Suprapubic skin (tissue), 4 donors: ENCODE measurements at places on chromosomes 12 and 14. TPM values are rescaled to one million over a fixed set of nuclear protein-coding genes. Genes with fewer than 3 reads are reported as not detected.

Gene PPP4R4
- total RNA-seq, result 1.3 TPM

Gene POTEG
- total RNA-seq, result not detected

Gene BMP4
- 23.7 TPM for total RNA-seq

Gene KRT83
- total RNA-seq, result 97.1 TPM

DNA sequence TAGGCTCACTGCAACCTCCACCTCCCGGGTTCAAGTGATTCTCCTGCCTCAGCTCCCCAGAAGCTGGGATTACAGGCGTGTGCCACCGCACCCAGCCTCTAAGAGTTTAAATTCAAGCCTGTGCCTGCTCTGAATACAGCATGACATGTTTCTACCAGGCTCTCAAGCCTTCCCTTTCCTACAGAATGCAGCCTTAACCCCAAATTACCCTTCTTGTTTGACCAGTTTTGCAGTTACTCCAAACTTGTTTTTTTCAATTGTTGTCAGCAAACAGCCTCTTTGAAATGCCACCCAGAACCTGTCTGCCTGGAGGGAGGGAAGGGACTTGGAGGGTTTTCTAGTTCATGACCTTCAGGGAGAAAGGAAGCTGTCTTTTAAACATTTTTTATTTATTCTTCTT, 15.4 kb downstream of the GLTP start:
- peaks cover 57% of the 10 kb centered on the region for H3K4me1 ChIP-seq
- no peak overlapping the region for H3K4me3 ChIP-seq
- H3K27me3 ChIP-seq, result no peaks in the 10 kb centered on the region
- H3K27ac ChIP-seq, result peak overlapping the region; percentile 82
- peaks cover 5% of the 10 kb centered on the region for H3K36me3 ChIP-seq

GRCh38 chr14:26820138-26820537, 222.3 kb upstream of the NOVA1 start:
- H3K27me3 ChIP-seq, result no peaks in the 10 kb centered on the region
- no peak overlapping the region for H3K4me3 ChIP-seq
- H3K27ac ChIP-seq, result no peak overlapping the region
- no peak for DNase-seq
- H3K36me3 ChIP-seq, result no peaks in the 10 kb centered on the region
- no peaks in the 10 kb centered on the region for H3K4me1 ChIP-seq

- no peaks in the 10 kb centered on the region for H3K36me3 ChIP-seq
- no peak overlapping the region for H3K4me3 ChIP-seq
- H3K4me1 ChIP-seq, result peaks cover 17% of the 10 kb centered on the region
- no peak overlapping the region for H3K27ac ChIP-seq
These were observed 35.6 kb upstream of the ITPR2 start for GRCh38 chr12:26868447-26869103.

- no peaks in the 10 kb centered on the region for H3K4me1 ChIP-seq
- H3K27ac ChIP-seq, result no peak overlapping the region
- no peak for DNase-seq
These were observed 10.0 kb downstream of the FGF23 start for GRCh38 chr12:4369548-4369947.

- H3K27ac ChIP-seq, result no peak overlapping the region
- no peaks in the 10 kb centered on the region for H3K4me1 ChIP-seq
- no peaks in the 10 kb centered on the region for H3K36me3 ChIP-seq
These were observed 1178.3 kb upstream of the FLRT2 start for GRCh38 chr14:84351646-84352045.

- H3K27me3 ChIP-seq, result no peaks in the 10 kb centered on the region
- no peaks in the 10 kb centered on the region for H3K4me1 ChIP-seq
- no peak overlapping the region for H3K27ac ChIP-seq
- no peak for DNase-seq
- no peaks in the 10 kb centered on the region for H3K36me3 ChIP-seq
These were observed 69.2 kb upstream of the OSBPL8 start for GRCh38 chr12:76628745-76629144.

DNA sequence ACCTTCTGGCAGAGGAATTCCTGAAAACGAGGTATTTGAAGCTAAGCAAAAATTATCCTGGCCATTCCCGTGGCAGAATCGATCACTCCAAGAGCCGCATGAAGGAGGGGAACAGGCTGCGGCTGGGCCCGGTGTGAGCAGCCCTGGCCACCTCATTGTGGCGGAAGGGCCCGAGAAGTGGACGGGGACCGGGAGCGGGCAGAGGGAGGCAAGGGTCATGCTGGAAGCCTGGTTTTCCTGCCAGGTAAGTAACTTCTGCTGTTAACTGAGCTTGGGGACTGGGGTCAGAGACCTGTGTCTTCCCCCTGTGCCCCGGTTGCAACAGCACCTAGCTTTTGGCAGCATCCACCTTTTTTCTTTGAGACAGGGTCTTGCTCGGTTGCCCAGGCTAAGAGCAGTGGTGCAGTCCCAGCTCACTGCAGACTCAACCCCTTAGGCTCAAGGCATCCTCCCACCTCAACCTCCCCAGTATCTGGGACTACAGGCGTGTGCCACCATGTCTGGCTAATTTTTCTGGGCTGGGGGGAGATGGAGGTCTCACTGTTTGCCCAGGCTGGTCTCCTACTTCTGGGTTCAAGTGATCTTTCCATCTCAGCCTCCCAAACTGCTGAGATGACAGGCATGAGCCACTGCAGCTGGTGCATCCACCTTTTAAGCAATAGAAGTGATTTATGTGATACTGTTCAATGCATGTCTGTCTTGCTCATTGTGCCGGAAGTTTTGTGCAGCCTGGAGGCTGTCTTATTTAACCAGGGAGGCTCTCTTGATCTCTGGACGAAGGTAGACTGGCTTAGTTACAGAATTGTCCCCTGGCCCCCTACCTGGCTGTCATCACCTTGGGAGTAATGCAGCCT, 174.0 kb upstream of the MYL2 start:
- peaks cover 7% of the 10 kb centered on the region for H3K4me1 ChIP-seq
- no peak for DNase-seq
- H3K36me3 ChIP-seq, result no peaks in the 10 kb centered on the region
- no peak overlapping the region for H3K27ac ChIP-seq

DNA sequence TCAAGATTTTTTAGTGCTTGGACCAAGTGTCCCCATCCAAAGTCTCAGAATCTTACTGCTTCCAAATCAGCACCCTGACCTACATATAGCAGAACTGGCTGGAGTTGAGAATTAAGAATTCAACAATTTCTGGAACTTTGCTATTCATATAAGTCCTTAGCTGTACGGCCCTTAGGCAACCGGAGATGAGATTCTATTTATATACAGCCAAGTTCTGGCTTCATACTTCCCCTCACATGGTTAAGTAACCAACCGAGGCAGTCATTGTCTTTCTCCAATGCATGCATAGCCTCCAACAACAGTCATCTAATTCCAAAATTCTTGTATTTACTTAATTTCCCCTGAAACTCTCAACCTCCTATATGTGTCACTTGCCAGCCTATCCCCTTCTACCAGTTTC, 76.6 kb downstream of the SINHCAF start:
- H3K27ac ChIP-seq, result no peak overlapping the region
- H3K36me3 ChIP-seq, result no peaks in the 10 kb centered on the region
- H3K4me1 ChIP-seq, result no peaks in the 10 kb centered on the region
- DNase-seq, result no peak
- no peaks in the 10 kb centered on the region for H3K27me3 ChIP-seq

- DNase-seq, result peak; percentile 43
- no peaks in the 10 kb centered on the region for H3K27me3 ChIP-seq
- no peaks in the 10 kb centered on the region for H3K4me1 ChIP-seq
- H3K36me3 ChIP-seq, result peaks cover 88% of the 10 kb centered on the region
- no peak overlapping the region for H3K27ac ChIP-seq
- no peak overlapping the region for H3K4me3 ChIP-seq
These were observed 53.4 kb downstream of the TRAFD1 start for GRCh38 chr12:112178796-112179195.

- H3K4me3 ChIP-seq, result no peak overlapping the region
- H3K36me3 ChIP-seq, result no peaks in the 10 kb centered on the region
- DNase-seq, result no peak
- H3K4me1 ChIP-seq, result no peaks in the 10 kb centered on the region
- H3K27me3 ChIP-seq, result peaks cover 8% of the 10 kb centered on the region
These were observed 129.7 kb upstream of the TMPO start for GRCh38 chr12:98385641-98386040.

DNA sequence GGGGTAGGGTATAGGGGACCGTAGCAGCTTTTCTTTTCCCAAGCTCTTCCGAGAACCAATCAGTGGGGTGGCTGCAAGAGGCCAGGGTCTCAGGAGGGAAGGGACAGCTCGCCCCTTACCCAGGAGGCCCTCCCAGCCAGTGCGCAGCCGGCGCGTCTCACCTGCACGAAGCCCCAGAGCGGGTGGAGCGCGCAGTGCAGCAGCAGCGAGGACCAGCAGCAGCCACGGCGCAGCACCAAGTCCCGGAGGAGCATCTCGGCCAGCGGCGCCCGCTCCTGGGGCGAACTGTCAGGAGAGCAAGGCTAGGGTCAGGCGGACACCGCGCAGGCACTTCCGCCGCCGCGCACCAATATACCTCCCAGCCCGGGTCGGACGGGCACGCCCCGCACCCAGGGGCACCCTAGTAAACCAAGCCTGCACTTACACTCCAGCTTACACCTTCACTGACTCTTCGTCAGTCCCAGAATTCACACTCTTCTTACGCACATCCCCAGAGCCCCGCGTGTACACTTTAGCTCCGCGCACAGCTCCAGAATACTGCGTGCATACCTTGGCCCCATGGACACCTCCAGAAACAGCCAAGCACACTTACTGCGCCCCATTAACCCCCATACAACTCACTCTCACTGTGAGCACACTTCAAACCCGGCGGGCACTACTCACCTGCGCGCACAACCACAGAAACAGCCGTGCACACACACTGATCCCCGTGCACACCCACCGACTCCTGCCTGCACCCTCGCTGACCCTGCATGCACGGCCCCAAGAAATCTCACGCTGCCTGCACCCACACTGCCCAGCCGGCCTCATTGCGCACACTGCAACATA, 606 bp downstream of the PRIMA1 start:
- no peak for DNase-seq
- H3K4me1 ChIP-seq, result peaks cover 31% of the 10 kb centered on the region
- H3K27me3 ChIP-seq, result peaks cover 21% of the 10 kb centered on the region
- peak overlapping the region; percentile 69 for H3K4me3 ChIP-seq
- no peaks in the 10 kb centered on the region for H3K36me3 ChIP-seq

DNA sequence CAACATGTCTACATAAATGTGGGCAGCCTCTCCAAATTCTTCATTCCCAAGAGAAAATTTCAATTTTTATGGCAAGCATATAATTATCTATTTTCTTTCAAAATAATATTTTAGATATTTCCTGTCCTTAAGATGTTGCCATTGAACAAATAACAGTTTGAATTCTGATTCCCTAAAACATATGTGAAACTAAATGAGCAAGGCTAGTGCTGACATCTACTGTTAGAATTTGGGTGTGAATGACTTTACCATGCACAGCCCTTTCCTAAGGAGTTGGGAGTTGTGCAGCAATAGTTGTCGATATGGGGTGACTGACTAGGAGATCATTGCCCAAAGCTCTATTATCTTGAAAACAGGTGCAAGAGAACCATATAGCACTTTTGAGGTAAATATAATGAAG, 108.2 kb upstream of the SLC38A4 start:
- no peak overlapping the region for H3K27ac ChIP-seq
- H3K27me3 ChIP-seq, result no peaks in the 10 kb centered on the region
- H3K36me3 ChIP-seq, result no peaks in the 10 kb centered on the region
- no peak for DNase-seq

DNA sequence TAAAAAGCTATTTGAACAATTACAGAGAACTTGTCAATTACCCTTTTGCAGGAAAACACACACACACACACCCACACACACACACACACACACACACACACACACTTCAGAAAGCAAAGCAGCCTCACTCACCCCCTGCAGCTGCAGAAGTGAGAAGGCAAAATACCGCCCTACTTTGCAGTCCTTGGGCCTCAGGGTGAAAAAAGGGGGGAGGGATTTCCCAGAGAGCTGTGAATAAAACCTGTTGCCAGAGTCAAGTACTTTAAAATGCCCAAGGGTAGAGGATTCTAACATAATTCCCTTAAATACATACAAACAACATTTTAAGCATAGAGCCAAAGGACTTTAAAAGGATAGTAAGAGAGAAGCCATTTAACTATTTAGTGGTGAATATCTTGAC, 285.9 kb downstream of the MDGA2 start:
- H3K27me3 ChIP-seq, result no peaks in the 10 kb centered on the region
- no peak overlapping the region for H3K27ac ChIP-seq
- H3K36me3 ChIP-seq, result no peaks in the 10 kb centered on the region
- H3K4me3 ChIP-seq, result no peak overlapping the region
- no peak for DNase-seq

DNA sequence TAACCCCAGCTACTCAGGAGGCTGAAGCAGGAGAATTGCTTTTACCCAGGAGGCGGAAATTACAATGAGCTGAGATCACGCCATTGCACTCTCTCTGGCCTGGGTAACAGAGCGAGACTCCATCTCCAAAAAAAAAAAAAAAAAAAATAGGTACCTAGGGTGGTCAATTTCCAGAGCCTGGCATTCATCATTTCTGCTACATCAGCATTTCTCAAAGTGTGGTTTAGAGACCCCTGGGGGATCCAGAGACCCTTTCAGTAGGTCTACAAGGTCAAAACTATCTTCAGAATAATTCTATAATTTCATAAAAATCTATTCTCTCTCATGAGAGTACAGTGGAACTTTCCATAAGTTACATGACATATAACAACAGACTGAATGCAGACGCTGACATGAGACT, 19.9 kb downstream of the CERS5 start:
- H3K27ac ChIP-seq, result no peak overlapping the region
- H3K36me3 ChIP-seq, result peaks cover 7% of the 10 kb centered on the region
- no peaks in the 10 kb centered on the region for H3K4me1 ChIP-seq
- no peaks in the 10 kb centered on the region for H3K27me3 ChIP-seq

GRCh38 chr12:96749999-96750398, 157.1 kb upstream of the NEDD1 start:
- H3K27ac ChIP-seq, result no peak overlapping the region
- no peaks in the 10 kb centered on the region for H3K4me1 ChIP-seq
- no peak overlapping the region for H3K4me3 ChIP-seq
- H3K27me3 ChIP-seq, result no peaks in the 10 kb centered on the region

DNA sequence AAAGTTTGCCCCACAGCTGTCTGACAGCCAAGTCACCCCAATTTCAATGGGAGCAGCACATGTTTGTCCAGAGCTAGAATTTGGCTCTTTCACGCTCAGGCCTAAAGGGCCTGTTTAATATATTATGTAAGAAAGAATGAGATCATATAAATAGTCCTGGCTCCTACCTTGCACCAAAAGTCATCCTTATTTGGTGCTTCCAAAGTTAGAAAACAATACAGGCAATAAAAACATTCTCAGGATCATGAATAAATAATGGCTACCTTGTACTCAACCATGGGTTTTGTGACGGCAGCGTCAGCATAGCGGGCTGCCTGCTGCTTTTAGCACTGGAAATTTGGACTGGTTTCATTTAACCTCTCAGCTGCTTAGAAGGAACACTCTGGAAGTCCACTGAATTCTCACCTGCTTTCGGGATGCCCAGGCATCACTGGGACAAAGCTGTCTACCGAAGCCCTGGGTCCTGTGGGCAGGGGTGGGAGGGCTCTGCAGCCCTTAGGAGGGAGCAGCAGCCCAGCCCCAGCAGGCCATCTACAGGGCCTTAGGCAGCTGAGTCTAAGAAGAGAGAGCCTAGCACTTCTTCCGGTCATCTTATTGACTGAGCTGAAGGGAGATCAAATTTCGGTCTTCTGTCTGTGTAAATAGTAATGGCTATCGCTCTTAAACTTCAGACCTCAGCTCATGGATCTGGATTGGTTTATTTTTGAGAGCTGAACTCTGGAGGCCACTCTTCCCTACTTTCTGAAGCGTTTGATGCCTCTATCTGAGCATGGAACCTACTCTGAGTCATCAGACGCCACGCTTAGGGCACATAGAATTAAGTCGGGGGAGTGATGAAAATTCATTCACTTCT, 106.5 kb downstream of the SAMD4A start:
- H3K27ac ChIP-seq, result peak overlapping the region; percentile 66
- no peaks in the 10 kb centered on the region for H3K36me3 ChIP-seq
- H3K4me1 ChIP-seq, result peaks cover 50% of the 10 kb centered on the region
- H3K4me3 ChIP-seq, result no peak overlapping the region
- no peaks in the 10 kb centered on the region for H3K27me3 ChIP-seq

- peaks cover 43% of the 10 kb centered on the region for H3K27me3 ChIP-seq
- no peak overlapping the region for H3K27ac ChIP-seq
- no peaks in the 10 kb centered on the region for H3K4me1 ChIP-seq
- no peaks in the 10 kb centered on the region for H3K36me3 ChIP-seq
These were observed 23.9 kb downstream of the LRTM2 start for GRCh38 chr12:1844223-1844622.
